ENCODE measurements at places on chromosomes 12 and 14. TPM values are rescaled to one million over a fixed set of nuclear protein-coding genes. Genes with fewer than 3 reads are reported as not detected.

DNA sequence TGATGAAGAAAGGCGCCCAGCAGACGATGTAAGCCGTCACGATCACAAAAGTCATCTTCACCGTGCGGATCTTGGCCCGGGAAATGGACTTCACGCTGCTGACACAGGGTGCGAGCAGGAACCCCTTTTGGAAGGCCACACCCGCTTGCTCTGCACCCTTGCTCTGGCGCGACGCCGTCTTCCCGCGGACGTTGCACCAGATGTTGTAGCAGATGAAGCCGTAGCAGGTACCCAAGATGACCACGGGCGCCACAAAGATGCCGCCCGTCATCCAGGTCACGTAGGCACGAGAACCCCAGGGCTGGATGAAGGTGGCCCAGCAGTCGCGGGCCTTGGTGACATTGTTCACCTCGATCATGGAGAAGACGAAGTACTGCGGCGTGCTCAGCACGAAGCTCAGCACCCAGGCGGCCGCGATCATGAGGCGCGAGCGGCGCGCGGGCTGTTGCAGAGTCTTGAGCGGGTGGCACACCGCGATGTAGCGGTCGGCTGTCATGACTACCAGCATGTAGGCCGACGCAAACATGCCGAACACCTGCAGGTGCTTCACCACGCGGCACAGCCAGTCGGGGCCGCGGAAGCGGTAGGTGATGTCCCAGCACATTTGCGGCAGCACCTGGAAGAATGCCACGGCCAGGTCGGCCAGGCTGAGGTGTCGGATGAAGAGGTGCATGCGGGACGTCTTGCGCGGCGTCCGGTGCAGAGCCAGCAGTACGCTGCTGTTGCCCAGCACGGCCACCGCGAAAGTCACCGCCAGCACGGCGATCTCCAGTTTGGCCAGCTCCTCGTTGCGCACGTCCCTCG lies 890 bp downstream of the AVPR1A start:
- DNase-seq: no peak

DNA sequence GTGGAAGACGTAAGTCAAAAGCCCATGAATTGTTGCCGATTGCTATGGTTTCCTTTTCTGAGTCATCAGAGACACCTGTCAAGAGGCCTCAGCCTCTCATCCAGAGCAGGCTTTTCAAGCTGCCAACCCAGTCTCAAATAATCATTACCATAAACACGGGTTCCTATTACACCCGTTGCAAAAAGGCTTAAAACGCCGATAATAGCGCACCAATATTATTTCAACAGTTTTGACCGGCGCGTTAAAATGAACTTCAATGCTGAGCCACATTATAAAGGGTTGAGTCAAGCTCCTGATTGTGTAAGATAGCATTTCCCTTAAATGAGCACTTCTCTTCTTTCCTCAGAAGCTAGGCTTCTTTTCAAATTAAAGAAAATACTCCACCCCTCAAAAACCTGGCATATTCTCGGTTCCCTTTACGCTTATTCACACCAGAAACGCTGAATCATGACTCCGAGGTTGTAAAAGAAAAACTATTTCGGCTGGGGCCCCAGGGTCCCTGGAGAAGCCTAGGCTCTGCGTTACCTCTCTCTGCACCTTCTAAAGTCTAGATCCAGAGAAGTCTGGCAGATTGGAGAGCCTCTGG lies 1.4 kb downstream of the TMTC1 start:
- DNase-seq: peak; percentile 66

GRCh38 chr14:78566026-78566858 lies 396.1 kb downstream of the NRXN3 start:
- DNase-seq: peak; percentile 17

GRCh38 chr12:52014567-52015530 lies 8.1 kb downstream of the TAMALIN start:
- no peak for DNase-seq

The CEP128 gene
- polyA plus RNA-seq: 4.9 TPM

The SERPINA4 gene
- not detected for polyA plus RNA-seq

The TMEM121 gene
- polyA plus RNA-seq: 1.6 TPM

The SLC10A1 gene
- not detected for polyA plus RNA-seq

All from foreskin keratinocyte (primary cell).